AG10803 (cell line): ENCODE measurements at places on chromosomes 6 and 20.
A peak's percentile ranks its signal among the peaks of the same experiment; 100 is the strongest.

DNA sequence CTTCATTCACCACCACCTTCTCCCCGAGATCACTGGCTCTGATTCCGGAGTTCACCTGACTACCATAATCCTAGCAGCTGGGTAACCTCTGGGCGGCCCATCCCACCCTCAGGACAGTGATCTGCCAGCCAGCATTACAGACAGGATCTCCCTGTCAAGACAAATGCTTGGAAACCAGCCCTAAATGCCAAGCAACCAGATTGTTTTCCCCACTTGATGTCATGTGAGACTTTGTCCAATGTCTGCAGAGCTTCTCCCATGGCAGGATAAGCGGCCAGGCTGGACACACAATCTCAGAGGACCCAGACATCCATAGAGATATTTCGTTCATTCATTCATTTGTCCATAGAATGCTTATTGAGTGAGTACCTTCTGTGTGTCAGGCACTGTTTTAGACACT is 32.5 kb downstream of the PDYN start:
- DNase-seq: no peak

- DNase-seq: no peak
These were observed 212.9 kb upstream of the PMEPA1 start for GRCh38 chr20:57922706-57923105.

DNA sequence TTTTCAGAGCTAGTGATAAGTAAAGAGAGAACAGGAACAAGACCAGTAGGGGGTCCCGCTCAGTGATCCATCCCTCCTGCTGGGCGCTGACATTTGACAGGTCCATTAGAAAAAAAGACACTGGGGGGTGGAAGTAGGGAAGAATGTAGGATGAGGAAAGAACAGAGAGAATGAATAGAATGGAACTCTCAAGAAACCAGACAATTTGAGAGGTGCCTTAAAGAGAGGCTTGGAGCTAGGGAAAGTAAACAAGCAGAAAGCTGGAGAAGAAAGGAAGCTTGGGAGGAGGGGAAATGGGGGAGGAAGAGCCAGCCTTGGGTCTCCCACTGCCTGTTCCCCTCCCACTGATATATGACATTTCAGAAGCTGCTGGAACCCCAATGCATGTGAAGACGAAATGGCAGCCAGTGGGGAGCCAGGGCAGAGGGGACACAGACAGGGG is 8.4 kb downstream of the GABBR1 start:
- no peak for DNase-seq

- no peak for DNase-seq
These were observed 24.2 kb upstream of the SNX9 start for GRCh38 chr6:157798851-157799250.

DNA sequence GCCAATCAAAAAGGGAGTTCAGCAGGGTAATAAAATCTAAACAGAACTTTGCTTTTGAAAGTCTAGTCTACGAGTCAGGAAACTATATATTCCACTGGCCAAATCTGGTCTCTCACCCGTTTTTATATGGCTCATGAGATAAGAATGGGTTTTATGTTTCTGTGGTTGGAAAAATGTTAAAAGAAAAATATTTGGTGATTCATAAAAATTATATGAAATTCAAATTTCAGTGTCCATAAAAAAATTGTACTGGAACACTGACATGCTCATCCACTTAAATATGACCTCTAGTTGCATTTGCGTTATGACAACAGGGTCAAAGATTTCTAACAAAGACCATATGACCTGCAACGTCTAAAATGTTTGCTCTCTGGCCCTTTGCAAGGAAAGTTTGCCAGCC is 22.3 kb upstream of the LAMP5 start:
- no peak for DNase-seq

DNA sequence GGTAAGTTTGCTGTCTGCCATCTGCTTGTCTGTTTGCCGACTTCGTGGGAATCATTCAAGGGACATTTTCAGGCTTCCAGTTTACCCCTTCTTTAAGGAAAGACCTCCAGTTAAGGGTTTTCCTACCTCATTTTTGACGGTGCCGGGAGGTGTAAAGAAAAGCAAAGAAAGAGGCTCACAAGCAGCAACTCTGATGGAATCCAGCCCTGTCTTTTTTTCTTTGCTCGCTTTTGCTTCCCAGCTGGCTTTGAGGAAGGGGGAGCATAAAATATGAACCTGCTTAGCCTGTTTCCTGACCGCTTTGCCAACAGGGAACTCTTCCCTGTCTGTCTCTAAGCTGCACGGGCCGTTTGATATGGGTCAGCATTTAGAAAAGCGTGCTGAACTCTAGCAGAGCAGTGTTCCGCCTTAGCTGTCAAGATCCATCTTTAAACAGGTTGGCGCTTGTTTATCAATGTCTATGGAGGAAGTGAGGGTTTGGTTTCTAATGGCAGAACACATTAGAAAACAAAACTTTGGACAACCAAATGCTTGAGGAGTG is 13.8 kb downstream of the SYTL3 start:
- no peak for DNase-seq

- DNase-seq: no peak
These were observed 6.5 kb downstream of the NEDD9 start for GRCh38 chr6:11226005-11226404.

GRCh38 chr6:82022614-82023129 is 224.9 kb downstream of the IBTK start:
- DNase-seq: peak; percentile 78

- DNase-seq: no peak
These were observed 36.9 kb downstream of the SLC24A3 start for GRCh38 chr20:19249106-19249879.

- no peak for DNase-seq
These were observed 295.7 kb upstream of the TSHZ2 start for GRCh38 chr20:52676283-52676995.

DNA sequence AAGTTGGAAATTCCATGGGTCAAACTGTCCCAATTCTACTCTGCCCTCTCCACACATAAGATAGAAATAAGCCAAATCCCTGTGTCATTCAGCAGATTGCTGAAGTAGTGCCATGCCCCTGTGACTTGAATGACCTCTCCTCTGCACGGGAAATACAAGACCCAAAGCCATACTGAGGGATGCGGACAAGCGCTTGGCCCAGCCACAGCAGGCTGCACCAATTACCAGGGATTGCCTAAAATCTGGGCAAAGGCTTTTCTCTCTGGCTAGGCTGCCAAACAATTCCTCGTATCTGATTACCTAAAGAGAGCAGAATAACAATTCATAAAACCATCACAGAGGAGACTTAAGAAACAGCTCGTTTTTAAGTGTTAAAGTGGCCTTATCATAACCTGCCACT is 421.8 kb upstream of the JARID2 start:
- peak; percentile 20 for DNase-seq

- no peak for DNase-seq
These were observed 8.8 kb downstream of the CD93 start for GRCh38 chr20:23077277-23077676.

- DNase-seq: no peak
These were observed 371.8 kb upstream of the NRSN1 start for GRCh38 chr6:23754197-23754596.

GRCh38 chr6:134057478-134057877 is 5.1 kb upstream of the SLC2A12 start:
- no peak for DNase-seq

DNA sequence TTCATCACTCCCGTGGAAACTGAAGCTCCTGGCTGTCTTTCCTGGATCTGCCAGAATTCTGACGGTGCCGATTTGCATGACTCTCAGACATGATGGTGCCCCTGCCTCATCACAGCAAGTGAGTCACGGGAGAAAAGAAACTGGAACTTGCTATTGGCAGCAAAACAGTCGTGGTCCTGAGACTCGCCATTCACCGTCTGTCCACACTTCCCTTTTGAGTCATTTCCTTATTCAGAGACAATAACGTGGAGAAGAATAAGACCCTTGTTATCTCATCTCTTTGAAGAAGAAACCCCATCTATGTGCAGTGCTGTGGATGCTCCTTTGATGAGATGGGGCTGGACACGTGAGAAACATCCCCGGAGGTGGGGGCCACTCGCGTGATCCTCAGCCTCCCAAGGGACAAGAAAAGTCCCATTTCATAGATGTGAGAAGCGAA is 4.2 kb downstream of the GPR31 start:
- peak; percentile 27 for DNase-seq

DNA sequence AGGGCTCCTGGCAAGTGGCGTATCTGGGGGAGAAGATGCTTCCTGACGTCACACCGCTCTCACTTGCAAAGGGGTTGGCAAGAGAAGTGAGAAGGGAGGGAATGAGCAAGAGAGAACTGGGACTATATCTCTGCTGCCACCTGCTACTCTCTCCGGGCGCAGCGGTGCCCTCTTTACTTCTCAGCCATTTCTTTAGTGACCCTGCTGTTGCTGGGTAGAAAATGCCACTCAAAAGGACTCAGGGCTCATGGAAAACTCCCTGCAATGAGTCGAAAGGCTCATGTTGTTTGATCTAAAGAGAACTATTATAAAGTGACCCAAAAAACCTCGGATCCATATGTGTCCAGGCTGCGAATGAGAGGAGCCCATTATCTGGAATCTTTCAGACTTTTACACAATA is 401.8 kb downstream of the SAMD5 start:
- no peak for DNase-seq

- no peak for DNase-seq
These were observed 1.1 kb downstream of the HACE1 start for GRCh38 chr6:104858642-104859041.

- DNase-seq: peak; percentile 55
These were observed 114.1 kb upstream of the SGK1 start for GRCh38 chr6:134432036-134432435.

- DNase-seq: peak; percentile 1
These were observed 26.1 kb upstream of the KLHL31 start for GRCh38 chr6:53691667-53692133.

GRCh38 chr6:131013495-131013894 is 49.5 kb downstream of the EPB41L2 start:
- DNase-seq: peak; percentile 94

GRCh38 chr6:14922706-14923460 is 323.0 kb upstream of the JARID2 start:
- DNase-seq: no peak

DNA sequence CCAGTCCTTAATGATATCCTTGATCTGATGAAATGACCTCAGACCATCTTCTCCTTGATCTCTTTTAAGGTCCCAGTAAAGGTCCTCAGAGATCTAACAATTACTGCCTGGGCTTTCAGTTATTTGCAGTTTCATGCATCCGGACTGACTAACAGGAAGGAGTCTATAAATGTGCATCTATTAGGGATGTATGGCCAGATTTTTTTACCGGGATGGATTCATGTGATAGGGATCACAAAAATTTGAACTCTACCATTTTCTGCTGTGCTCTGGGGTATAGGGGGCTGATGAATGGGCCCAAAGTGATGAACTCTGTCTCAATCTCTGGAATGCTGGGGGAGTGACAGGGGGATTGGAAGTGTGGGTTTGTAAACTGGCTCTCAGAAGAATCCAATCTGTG is 36.2 kb upstream of the SCUBE3 start:
- DNase-seq: peak; percentile 33

GRCh38 chr20:59940956-59941294 is 736 bp downstream of the FAM217B start:
- no peak for DNase-seq

DNA sequence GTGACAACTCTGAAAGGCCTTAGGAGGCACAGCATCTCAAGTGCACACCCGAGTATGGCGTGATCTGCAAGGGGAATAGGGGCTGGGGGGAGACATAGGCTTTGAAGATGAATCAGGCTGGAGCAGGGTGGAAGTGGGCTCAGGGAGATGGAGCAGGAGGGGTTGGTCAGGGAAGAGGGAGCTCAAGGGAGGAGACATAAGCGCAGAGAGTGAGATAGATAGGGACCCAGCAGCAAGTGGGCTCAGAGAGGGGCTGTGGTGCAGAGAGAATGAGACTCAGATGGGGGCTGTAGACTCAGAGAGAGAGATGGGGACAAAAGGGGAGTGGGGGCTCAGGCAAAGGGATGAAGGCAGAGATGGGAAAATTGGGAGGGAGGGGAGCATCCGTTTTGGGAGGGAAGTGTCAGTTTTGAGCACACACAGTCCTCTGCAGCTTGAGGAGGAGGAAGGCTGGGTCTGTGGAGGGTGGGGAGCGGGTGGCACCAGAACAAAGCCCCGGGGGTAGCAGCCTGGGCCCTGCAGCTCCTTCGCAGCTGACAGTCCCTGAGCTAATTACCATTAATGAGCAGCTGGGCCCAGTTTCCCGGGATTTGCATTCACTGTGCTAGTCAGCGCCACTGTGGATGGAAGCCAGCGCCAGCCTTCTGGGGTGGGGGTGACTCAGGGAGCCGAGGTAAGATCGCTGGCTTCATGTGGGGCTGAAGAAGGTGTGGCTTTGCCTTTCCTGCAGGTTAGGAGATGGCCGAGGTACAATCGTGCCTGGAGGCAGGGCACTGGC is 18.7 kb downstream of the SRXN1 start:
- no peak for DNase-seq

- peak; percentile 76 for DNase-seq
These were observed 315.4 kb upstream of the CDYL start for GRCh38 chr6:4460586-4461475.

DNA sequence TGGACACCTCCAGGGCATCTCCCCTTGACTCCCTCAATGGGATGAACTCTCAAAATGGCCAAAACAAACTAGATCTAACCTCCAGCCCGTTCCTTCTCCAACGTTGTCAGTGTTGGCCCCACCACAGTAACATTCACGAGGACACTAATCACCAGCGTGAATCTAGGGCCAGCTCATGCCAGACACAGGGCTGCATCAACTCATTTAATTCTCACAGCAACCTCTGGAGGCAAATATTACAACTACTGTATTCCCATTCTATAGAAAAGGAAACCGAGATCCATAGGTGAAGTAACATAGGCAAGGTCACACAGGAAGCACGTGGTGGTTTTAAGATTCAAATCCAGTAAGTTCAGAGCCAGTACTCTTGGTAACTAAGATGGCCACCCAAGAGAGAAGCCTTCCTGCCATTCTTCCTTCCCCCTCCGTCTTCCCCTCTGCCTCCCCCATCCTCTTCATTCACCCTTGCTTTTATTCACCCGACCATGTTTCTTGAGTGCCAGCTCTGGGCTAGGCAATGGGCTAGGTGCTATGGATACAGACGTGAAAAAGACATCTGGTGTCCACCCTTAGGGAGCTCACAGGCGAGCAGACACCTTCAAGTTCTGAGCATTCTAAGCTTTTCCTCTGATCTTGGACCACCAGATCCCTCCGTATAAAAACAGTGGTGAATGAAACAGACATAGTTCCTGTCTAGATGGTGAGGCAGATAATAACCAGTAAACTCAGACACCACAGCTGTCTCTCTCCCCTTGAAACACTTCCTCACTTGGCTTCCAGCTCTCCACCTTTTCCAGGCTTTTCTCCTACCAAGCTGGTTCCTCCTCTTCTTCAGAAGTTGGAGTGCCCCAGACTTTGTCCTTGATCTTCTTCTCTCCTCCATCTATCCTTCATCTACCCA is 9.6 kb downstream of the CCM2L start:
- DNase-seq: no peak

GRCh38 chr20:17676942-17677341 is 5.1 kb downstream of the RRBP1 start:
- peak; percentile 62 for DNase-seq

GRCh38 chr6:113619077-113619476 is 238.1 kb upstream of the MARCKS start:
- no peak for DNase-seq

- no peak for DNase-seq
These were observed 13.7 kb downstream of the HRH3 start for GRCh38 chr20:62206388-62206775.

- DNase-seq: peak; percentile 54
These were observed 17.1 kb upstream of the CALHM6 start for GRCh38 chr6:116444092-116444491.
